ENCODE measurements at places on chromosomes 4 and X. TPM values are rescaled to one million over a fixed set of nuclear protein-coding genes. Genes with fewer than 3 reads are reported as not detected.

- no peaks in the 10 kb centered on the region for H3K36me3 ChIP-seq
- no peaks in the 10 kb centered on the region for H3K4me1 ChIP-seq
- no peak for DNase-seq
- H3K4me3 ChIP-seq = no peak overlapping the region
Measured at GRCh38 chr4:8525383-8526120, 54.6 kb upstream of the GPR78 start.

NUP62CL gene
- total RNA-seq = 16.0 TPM

GRCh38 chrX:74500067-74500466 is 78.8 kb downstream of the SLC16A2 start:
- H3K36me3 ChIP-seq = peaks cover 2% of the 10 kb centered on the region
- H3K4me3 ChIP-seq = no peak overlapping the region
- no peaks in the 10 kb centered on the region for H3K27me3 ChIP-seq
- no peaks in the 10 kb centered on the region for H3K4me1 ChIP-seq
- no peak overlapping the region for H3K27ac ChIP-seq
- no peak for DNase-seq

DNA sequence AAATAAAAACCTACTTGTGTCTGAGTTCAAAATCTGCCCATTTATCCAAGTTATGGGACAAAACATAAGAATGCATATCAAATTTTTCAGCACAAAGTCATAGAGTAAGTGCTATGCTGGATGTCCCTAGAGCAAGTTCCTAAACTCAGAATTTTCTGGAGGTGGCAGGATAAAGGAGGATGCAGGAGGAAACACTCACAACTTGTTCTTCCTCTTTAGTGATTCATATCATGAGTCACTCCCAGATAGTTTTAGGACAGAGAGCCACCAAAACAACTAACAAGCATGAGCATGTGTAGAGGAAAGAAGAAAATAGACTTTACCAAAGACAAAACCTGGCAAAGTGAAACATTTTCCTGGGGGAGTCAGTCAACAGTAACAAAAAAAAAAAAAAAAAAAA is 302.7 kb downstream of the KCTD8 start:
- no peak for DNase-seq
- H3K27me3 ChIP-seq = no peaks in the 10 kb centered on the region
- H3K36me3 ChIP-seq = no peaks in the 10 kb centered on the region

DNA sequence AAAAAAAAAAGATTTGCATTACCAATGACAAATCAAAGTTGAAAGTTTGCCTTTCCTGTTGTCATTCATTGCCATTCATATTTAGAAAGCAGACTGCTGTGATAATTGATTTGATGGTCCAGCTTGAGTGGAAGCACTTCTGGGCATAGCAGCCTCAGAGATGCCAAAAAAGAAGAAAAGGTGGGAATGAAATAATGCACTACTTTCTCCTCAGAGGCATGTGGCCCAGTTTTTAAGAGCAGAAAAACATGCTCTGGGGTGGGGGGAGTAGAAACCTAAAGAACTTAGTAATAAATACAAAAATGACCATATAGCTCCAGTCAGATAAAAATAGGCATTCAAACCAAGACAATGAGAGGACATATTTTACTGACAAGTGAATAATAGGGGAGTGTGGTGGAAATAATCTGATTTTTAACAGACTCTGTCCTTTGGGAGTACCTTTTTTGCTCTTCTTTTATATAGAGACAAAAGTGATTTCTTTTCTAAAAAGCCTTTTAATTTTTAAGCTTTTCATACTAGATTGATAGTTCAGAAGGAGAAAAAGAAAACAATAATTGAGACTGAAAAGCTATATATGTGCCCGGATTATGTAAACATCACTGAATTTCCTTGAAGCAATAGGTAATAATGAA is 599.1 kb downstream of the RPA4 start:
- no peaks in the 10 kb centered on the region for H3K27me3 ChIP-seq
- H3K27ac ChIP-seq = no peak overlapping the region
- H3K4me1 ChIP-seq = peaks cover 15% of the 10 kb centered on the region
- no peak overlapping the region for H3K4me3 ChIP-seq
- H3K36me3 ChIP-seq = no peaks in the 10 kb centered on the region
- no peak for DNase-seq

DNA sequence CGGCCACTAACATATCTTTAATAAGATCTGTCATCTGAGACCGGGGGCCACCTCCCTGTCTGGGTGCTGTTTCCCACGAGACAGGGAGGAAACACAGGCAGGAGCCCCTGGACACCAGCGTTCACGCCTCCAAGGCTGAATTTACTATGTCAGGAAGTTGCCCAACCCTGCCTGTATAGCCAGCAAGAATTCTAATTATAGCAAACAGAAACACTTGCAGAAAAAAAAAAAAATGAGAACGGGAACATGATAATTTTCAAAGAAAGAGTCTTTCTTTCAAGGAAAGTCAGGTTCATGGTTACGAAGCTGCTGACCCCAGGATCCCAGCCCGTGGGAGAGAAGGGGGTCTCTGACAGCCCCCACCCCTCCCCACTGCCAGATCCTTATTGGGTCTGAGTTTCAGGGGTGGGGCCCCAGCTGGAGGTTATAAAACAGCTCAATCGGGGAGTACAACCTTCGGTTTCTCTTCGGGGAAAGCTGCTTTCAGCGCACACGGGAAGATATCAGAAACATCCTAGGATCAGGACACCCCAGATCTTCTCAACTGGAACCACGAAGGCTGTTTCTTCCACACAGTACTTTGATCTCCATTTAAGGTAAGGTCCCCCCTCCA is at the start of gene IL3RA:
Gene IL3RA (plus strand): TSS at position 455 of the 613 bp plus-strand sequence. CDS start 4,981 bp downstream, outside the sequence.
- no peaks in the 10 kb centered on the region for H3K36me3 ChIP-seq
- DNase-seq = no peak
- H3K4me1 ChIP-seq = no peaks in the 10 kb centered on the region
- no peak within 1 kb of the TSS for H3K27ac ChIP-seq
- H3K27me3 ChIP-seq = no peaks in the 10 kb centered on the region
- H3K4me3 ChIP-seq = no peak within 1 kb of the TSS

GRCh38 chrX:81866873-81867272 is 665.0 kb downstream of the SH3BGRL start:
- H3K4me1 ChIP-seq = no peaks in the 10 kb centered on the region
- no peak overlapping the region for H3K27ac ChIP-seq
- peaks cover 1% of the 10 kb centered on the region for H3K36me3 ChIP-seq

DNA sequence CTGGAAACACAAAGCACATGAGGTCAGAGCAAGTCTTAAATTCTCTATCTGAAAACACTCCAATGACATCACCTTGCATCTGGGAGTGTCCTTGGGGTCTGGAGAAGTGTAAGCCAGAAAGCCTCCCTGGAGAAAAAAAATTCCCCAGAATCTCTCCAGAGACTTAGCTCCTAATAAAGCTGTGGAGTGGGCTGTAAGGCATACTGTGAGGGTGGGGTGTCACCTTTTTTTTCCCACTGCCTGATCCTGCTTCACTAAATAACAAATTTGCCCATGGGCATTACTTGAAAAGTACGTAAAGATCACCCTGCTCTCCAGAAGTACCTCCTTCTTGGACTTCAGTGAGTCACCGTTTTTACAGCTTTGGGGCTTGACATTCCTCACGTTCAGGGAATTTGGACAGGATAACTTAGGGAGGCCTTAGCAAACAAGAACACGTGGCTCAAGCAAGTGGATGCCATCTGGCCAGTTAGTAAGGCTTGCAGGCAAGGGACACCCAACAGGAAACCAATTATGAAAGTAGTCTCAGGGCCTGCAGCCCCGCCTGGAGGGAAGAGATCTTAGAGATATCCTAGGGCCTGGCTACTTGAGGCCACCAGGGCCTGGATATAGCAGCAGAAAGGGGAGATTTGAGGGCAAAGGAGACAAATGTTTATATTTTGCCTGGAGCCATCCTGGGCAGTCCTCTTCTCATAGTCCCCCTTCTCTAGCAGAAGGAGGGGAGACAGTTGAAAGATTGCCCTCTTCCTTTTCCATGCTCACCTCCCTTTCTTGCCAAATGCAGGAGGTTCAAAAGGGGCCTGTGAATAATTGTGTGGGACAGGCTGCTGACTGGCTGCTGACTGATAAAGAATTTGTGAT is 60.1 kb upstream of the PLAC1 start:
- H3K27me3 ChIP-seq = no peaks in the 10 kb centered on the region
- H3K4me3 ChIP-seq = no peak overlapping the region
- no peaks in the 10 kb centered on the region for H3K36me3 ChIP-seq
- H3K4me1 ChIP-seq = peaks cover 28% of the 10 kb centered on the region
- no peak for DNase-seq

Data from progenitor cell of endocrine pancreas (in vitro differentiated cells).